ENCODE measurements at places on chromosomes 16 and 17.
A peak's percentile ranks its signal among the peaks of the same experiment; 100 is the strongest.

DNA sequence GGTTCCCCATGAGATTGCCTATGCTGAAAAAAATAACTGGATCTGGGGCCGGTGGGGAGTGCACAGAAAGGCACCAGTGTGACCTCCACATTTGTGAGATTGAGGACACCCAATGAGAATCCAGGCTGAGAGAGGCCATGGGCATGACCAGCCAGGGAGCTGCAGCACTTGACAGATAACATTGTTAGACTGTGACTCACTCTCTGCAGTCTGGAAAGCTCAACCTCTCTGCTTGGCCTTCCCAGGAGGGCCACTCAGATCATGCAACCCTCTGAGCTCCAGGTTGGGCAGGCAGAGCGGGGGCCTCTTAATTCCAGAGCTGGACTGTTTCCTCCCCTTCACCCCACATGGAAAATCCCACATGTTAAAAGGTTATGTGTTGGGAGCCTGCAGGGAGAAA is 30.1 kb downstream of the FZD2 start:
- DNase-seq, result no peak

DNA sequence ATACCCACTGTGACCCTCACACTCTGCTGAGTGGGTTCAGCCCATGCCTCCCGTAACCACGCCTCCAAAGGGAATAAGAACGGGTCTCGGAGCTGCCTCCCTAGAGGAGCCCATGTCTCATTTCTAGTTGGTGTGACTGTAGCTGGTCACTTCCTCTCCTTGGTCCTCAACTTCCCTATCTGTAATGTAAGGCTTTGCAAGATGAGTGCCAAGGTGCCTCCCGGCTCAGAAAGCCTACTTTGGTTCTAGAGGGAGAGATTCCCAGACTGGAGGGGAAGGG is 20.8 kb downstream of the C16orf74 start:
- no peak for DNase-seq

- DNase-seq, result no peak
Observed at GRCh38 chr17:71482625-71483024, 638.2 kb upstream of the SOX9 start.

DNA sequence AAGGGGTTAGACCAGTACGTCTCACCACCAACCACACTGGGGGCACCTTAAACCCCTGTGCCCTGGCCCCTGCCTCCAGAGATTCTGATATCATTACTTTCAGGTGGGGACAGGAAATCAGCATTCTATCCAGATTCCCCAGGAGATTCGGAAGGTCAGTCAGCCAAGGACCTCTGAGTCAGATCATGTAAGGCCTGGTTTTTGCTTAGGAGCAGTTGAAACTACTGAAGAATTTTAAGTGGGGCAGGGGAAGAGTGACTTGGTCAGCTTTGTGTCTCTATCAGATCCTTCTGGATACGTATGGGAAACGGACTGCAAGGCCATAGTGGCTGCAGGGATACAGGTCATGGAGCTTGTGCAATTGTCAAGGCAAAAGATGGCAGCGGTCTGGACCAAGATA is 9.0 kb downstream of the EMP2 start:
- no peak for DNase-seq

GRCh38 chr16:85839681-85840240 is 40.3 kb downstream of the COX4I1 start:
- no peak for DNase-seq

DNA sequence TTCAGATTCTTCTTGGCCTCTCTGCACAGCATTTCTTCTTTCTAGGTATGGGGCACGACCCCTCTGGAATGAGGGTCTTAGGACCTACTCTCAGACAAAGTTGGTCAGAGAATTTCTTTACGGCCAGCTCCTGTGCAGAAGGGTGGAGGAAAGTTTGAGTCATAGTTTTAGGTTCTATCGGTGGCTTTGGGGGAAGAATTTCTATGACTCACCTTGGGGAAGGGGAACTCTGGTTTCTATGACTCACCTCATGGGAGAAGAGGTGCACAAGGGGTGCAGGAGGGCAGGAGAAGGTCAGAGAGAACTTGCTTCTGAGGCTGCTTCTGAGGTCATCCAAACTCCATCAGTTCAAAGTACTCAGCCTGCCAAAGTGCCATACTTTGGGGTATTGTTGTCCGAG is 2.5 kb upstream of the ABCC12 start:
- DNase-seq, result no peak

GRCh38 chr17:56291226-56291805 is 138.0 kb downstream of the ANKFN1 start:
- no peak for DNase-seq

GRCh38 chr16:80836846-80837245 is 32.4 kb upstream of the CDYL2 start:
- DNase-seq, result no peak

DNA sequence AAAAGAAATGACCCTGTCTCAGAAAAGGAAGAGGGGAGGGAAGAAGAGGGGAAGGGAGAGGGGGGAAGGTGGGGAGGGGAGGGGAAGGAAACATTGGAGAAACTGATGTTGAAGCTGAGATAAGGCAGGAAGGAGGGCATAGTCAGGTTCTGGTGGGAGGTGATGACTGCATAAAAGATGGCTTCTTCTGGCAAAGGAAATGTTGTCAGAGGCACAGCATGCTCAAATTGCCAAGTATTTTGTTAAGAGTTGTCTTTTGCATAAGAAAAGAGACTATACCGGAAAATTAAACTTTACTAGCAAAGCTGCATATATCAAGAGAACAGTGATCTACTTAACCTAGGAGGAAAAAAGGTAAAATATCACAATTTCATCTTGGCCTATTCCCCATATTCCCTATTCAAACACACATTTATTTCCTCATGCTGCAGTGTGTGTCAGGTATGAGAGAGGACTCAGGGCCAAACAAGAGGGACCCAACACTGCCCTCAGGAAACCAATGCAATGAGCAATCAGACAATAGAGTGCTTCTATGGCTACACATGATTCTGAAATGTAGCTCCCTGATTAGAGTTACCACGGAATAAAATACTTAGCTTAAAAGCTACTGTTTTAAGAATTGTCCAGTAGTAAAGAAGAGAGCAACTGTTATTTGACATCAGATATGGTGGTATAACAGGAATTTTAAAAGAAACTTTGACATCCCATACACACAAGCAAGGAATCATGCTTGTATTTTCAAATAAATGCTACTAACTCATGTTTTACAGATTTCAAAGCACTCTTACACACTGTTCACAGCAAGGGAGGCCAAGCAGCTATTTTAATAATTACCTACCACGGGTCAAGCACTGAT is 80.9 kb downstream of the PARN start:
- DNase-seq, result no peak

- DNase-seq, result no peak
Observed at GRCh38 chr16:24511174-24511573, 28.2 kb upstream of the RBBP6 start.

DNA sequence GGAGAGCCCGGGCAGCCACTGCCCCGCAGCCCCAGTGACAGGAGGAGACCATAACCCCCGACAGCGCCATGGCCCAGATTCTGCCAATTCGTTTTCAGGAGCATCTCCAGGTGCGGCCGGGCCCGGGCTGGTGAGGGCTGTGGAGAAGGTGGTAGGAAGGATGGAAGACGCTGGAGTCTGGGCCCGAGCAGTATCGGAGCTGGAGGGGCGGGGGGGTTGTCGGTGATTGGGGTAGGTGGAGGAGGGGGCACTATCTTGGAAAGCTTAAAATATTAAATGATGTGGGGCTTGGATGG is 317 bp downstream of the CLTC start:
- no peak for DNase-seq

- DNase-seq, result peak; percentile 49
Observed at GRCh38 chr17:82213251-82214011, 789 bp upstream of the CCDC57 start.

DNA sequence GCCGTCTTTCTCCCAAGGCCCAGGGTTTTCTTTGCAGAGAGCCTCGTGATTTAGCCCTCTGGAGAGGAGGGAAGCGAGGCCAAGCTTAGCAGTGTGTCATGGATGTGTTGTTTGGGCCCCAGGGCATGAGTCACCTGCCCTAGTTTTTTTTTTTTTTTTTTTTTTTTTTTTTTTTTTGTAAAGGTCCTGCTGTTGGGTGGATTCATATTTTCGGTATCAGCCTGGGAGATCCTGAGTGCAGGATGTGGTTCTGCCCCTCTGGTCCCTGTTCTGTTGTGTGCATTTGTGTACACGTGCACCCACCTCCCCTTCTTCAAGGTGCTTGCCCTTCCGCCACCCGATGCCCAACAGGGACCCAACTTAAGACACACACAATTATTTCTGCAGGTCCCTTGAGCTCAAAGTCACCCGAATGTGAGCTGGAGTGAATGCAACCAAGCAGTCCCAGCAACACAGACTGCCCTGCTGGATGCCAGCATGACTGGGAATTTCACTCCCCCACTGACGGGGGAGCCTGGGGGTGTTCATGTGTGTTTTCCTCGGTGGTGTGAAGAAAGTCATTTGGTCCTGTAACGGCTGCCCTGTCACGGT is 265.8 kb upstream of the TNRC6C start:
- no peak for DNase-seq

GRCh38 chr16:53704445-53704813 is 473 bp downstream of the FTO start:
- no peak for DNase-seq

- DNase-seq, result no peak
Observed at GRCh38 chr16:16938009-16938408, 532.8 kb downstream of the XYLT1 start.

DNA sequence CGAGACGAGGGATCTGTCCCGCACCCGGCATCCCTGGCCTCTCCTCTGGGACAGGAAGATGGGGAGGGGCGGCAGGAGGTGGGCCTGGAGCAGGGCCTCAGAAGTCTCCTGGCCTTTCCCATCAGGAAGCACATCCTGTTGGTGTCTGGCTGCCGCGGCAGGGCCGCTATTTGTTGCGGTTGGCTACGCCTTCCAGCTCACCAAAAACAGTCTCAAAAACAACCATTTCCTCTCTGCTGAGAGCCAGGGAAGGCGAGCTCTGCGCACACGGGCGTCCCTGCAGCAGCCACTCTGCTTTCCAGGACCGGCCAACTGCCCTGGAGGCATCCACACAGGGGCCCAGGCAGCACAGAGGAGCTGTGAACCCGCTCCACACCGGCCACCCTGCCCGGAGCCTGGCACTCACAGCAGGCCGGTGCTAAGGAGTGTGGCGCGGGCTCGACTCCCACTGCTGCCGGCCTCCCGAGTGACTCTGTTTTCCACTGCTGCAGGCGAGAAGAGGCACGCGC is at the start of gene TMEM204:
TSS of gene TMEM204 (plus strand) at position 224 of the 509 bp plus-strand sequence. CDS start 610 bp downstream, outside the sequence.
- DNase-seq, result no peak

DNA sequence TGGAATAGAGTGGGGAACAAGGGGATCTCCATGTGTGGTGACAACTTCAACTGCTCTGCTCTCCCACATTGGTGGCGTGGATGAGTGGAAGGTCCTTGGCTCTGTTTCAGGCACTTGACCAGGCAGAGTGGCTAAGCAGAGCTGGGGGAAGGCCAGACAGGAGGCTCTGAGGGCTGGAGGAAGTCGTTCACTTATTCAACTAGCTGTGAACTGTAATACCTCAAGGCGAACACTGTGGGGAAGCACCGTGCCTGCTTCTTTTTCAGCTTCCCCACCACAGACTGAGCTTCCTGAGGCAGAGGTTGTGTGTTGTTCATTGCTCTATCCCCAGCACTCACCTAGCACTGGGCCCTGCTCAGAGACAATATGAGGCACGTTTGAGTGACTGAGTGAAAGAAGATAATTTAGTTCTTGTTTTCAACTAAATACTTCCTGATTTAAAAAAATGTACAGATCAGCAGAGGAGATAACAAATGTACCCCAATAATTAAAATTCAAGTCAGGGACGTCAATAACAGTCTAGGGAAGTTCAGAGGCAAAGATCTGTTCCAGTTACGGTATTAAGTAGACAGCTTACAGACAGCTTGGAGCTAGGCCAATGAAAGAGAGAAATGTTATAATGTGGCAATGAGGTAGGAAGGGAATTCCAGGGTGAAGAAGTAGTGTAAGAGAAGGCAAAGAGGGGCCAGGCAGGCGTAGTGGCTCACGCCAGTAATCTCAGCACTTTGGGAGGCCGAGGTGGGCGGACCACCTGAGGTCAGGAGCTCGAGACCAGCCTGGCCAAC is 34.7 kb downstream of the MYO18A start:
- peak; percentile 38 for DNase-seq

DNA sequence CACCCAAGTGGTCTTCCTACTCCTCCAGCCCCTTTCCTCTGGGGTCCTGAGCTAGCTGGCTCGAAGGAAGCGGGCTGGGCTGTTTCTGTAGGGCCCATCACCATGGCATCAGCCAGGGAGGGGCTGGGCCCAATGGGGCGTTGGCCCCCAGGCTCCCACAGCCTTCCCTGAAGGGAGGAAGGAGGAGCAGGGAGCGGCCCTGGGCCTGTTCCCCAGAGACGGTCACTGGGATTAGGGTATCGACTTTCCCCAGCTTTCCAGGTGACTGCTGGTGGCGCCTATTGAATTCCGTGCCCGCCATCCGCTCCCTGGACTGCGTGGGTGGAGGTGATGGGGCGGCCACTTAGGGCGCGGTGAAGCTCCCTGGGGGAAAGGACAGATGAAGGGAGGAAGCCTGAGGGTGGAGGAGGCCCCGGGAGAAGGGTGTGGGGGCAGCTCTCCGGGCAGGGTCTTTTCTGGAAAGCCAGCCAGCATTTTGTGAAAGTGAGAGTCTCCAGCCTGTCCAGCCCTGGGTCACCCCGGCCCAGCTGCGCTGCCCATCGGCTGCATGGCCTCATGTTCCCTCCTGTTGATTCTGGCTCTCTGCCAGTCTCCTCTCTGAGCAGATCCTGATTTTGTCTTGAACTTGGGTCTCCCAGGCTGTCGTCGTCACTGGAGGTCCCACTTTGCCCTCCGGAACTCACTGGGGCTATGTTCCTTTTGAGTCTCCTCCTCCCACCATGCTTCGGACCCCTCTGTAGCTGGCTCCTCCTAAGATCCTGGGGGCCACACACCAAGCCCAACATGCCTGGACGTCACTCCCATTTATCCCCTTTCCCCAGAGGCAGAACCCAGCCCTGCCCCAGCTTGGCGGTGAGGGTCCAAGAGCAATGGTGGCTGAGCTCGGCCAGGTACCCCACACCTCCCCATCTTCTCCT is 9.8 kb downstream of the NHERF1 start:
- no peak for DNase-seq

GRCh38 chr17:19676896-19677295 is 28.3 kb downstream of the ALDH3A2 start:
- DNase-seq, result no peak

GRCh38 chr16:12235110-12235509 is 258.6 kb downstream of the SNX29 start:
- DNase-seq, result no peak
